ENCODE measurements at places on chromosomes 5 and 9.

- peak; percentile 15 for DNase-seq
These were observed 68.1 kb downstream of the UBE2R2 start for GRCh38 chr9:33884856-33885701.

GRCh38 chr9:16710888-16711287 lies 159.6 kb downstream of the BNC2 start:
- no peak for DNase-seq

- DNase-seq = no peak
These were observed 424.9 kb upstream of the IRX4 start for GRCh38 chr5:2307631-2308030.

GRCh38 chr5:4553130-4553529 lies 587.0 kb upstream of the ADAMTS16 start:
- DNase-seq = no peak

GRCh38 chr5:57559110-57559635 lies 76.6 kb upstream of the ACTBL2 start:
- no peak for DNase-seq

GRCh38 chr5:77431286-77431685 lies 60.8 kb downstream of the WDR41 start:
- no peak for DNase-seq

DNA sequence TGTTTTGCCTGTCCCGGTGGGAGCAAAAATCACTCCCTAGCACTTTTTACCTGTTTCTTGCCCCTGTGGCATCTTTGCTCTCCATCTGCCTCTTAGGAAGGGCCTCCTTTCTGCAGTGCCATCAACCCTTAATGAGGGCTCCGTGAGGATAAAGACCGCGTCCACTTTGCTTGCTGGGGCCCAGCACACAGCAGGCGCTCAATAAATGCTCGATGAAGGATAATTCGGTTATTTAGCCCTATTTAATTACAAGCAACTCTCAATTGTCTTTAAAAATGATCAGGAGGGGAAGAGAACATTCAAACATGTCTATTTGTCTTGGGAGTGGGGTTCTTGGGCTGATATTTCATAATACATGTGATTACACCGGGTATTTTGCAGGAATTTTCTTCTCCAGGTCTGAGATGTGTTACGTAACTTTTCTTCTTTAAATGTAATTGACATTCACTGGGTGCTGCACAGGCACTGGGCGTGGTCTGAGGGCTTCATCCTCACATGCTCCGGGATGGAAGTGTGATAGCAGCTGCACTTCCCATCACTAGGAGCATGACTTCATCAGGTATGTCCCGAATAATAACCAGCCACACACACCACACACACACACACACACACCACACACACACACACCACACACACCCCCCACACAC lies 19.8 kb upstream of the NTNG2 start:
- no peak for DNase-seq

DNA sequence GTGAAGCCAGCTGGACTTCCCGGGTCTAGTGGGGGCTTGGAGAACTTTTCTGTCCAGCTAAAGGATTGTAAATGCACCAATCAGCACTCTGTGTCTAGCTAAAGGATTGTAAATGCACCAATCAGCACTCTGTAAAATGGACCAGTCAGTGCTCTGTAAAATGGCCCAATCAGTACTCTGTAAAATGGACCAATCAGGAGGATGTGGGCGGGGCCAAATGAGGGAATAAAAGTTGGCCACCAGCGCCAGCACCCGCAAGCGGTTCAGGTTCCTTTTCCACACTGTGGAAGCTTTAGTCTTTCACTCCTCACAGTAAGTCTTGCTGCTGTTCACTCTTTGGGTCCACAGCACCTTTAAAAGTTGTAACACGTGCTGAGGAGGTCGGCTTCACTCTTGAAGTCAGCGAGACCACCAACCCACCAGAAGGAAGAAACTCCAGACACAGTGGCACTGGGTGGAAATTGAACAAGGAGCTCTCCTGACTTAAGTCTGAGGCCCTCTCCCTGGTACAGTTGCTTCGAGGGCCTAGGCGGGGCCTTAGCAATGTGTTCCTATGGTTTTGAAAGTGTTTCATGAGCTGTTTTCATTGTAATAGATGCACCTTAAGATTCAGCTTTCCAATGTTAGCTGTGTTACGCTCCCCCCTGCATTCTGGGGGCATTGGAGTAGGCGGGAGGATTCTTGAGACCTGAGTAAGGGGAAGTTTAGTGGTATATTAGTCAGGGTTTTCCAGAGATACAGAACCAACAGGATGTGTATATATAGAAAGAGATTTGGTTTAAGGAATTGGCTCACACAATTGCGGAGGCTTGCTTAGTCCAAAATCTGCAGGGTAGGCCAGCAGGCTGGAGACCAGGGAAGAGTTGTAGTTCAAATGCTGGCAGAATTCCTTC lies 21.5 kb upstream of the MYO10 start:
- no peak for DNase-seq

DNA sequence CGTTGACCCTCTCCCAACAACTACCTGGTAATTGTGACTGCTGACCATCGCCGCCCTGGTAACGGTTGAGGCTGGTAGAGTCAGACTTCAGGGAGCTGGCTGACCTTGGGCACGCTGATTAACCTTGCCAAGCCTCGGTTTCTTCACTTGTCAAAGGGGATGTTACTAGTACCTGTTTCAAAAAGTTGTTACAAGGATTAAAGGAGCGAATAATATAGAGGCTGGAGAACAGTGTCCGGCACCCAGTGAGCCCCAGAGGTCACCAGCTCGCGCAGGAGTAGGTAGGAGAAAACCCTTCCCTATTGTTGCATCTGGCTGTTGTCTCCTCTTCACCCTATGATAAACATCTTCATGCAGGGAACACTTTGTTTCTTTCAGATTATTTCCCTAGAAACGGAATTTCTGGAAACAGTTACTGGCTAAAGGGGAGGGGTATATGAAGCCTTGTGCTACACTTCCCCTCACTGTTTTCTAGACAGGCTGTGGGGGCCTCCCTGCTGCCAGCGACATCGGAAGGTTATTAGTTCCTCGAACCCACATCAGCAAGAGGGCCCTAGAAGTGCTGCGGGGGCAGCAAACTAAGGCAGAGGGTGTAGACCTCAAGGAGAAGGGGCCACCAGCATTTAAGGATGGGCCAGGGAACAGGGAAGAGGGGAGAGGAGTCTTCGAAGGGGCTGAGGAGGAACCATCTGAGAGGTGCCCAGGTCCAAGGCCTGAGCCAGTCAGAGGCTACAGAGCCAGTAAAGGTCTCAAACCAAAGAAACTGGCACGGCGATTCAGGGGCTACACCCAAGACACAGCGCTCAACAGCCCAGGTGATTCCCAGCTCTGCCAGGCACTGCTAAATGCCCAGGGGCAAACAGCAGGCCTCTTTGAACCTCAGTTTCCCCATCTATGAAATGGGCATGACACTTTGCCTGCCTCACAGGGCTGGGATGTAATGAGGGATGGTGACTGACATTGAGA lies 37.6 kb downstream of the HRH2 start:
- no peak for DNase-seq

- DNase-seq = peak; percentile 49
These were observed 34.6 kb downstream of the OXCT1 start for GRCh38 chr5:41835645-41836044.

GRCh38 chr9:131278702-131279111 lies 2.4 kb upstream of the FAM78A start:
- DNase-seq = no peak

GRCh38 chr5:94793816-94794198 lies 175.3 kb downstream of the SLF1 start:
- DNase-seq = no peak

DNA sequence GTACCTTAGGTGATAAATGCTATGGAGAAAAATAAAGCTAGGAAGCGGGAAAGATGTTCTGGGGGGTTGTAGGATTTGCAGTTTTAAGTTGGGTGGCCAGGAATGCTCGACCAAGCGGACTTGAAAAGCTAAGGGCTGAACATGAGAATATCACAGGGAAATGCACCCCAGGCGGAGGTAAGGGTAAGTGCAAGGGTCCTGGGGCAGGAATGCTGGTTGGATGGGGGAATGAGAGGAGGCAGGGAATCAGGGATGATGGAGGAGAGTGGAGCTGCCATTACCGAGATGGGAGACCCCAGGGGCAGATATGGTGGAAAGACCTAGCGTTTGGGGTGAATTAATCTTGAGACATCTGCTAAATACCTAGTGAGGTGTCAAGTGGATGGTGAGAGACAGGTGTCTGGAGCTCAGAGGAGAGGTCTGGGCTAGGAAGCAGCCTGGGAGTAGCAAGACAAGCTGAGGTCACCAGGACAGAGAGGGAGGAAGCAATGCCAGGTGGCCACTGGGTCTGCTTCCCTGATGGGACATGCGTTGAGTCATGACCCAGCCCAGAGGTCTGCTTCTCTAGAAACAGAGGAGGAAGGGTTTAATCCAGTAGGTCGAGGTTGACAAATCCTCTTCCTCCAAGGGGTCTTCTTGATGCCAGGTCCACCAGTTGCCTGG lies 77.7 kb upstream of the ASS1 start:
- no peak for DNase-seq

DNA sequence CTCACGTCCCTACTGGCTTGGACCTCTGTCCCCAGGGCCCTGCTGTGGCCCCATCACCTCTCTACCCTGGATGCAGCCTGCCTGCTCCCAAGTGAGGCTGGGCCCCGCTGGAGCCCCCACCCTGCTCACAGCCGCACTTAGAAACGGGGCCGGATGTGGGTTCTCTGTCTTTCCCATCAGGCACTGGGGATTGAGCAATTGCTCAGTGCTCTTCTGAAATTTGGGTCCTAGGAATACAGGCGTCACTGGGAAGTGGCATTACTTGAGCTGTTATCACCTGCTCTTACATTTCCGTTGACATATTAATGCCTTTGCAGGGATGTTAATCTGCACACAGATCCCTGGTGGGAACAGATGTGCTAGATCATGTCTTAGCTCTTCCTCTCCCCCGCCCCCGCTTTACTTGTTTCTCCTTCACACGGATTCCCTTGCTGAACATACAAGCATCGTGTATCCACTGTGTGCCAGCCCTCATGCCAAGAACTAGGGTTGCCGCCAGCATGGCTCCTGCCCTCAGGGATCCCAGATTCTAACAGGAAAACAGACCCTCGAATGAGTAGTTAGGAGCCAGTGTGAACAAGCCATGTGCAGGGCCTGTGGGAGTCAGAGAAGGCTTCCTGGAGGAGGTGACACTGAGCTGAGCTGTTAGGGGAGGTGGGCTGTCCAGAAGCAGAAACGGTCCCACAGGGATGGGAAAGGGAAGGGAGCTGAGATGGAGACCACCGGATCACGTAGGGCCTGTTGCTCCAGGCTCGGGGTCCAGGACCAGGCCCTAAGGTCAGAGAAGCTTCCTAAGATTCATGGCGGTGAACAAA lies 65.1 kb downstream of the NEK6 start:
- DNase-seq = no peak

GRCh38 chr5:142941245-142941644 lies 171.1 kb downstream of the ARHGAP26 start:
- no peak for DNase-seq

DNA sequence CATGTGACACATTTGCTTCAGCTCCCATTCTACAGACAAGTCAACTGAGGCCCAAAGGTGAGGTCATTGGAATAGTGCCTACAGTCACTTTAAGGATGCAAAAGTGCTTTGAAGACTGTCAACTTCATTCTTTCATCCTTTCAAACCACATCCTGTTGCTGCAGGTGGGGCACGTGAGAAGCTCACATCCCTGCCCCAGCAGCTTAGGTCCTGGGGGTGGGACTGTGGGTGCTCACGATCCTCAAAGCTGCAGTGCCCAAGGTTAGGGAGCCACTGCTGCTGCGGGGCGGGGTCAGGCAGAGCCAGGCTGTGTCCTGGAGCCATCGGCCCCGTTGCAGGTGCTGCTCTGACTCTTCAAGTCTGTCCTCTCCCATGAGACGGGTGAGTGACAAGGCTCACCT lies 57.9 kb upstream of the IER5L start:
- DNase-seq = no peak

- DNase-seq = no peak
These were observed 30.0 kb upstream of the SUSD3 start for GRCh38 chr9:93028448-93029006.

- DNase-seq = no peak
These were observed 53.8 kb upstream of the KCNMB1 start for GRCh38 chr5:170442921-170443320.

DNA sequence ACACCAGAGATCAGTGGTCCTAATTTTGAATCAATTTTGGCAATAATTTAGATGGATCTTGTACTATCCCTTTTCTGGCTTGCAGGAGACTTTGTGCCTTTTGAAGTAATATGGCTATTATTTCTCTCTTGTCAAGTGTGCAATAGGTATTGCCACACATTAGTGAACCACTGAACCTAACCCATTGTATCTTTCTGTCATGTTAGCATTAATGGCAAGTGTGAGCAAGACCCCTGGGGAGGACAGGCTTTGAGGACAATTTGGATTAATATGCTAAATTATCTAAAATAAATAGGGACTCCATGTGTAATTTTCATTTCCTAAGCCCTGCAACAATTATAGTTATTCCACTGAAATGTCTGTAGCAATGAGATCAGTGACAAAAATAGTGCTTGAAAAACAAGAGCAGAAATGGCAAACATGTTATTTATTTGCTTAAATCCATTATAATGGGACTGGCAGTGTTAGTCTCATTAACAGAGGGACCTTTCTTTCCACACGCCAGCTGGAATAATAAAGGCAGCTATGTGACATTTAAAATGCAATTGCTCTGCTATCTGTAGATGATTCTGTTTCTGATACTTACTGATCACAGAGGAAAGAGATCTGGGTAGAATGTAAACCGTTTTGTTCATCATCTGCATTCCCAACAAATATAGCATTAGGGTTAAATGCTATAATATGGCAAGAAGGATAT lies 753.3 kb upstream of the ZNF608 start:
- DNase-seq = no peak

DNA sequence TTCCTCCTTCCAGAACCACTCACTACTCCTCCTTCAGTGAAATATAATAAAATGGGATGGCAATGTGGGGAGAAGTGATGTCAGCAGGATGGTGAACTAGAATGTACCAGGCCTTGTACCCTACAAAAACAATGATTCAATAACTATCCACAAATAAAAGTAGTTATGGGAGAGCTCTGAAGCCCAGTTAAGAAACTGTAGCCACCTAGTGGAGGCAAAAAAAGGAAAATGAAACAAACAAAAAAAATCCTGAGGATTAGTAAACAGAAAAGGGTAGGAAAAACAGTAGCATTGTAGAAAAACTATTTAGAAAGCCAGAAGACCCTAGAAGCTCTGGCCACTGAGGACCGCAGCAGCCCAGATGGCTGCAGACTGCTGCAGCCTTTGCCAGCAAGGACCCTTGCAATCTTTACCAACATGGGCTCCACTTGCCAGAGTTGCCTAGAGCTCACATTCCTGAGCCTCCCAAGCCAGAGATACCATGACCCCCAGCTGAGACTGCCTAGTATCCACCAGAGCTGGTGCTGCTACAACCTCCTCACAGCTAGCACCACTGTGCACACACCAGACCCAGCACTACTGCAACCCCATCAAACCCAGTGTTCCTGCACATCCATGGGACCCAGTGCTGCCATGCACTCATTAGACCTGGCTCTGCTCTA lies 259.7 kb upstream of the MSX2 start:
- no peak for DNase-seq

DNA sequence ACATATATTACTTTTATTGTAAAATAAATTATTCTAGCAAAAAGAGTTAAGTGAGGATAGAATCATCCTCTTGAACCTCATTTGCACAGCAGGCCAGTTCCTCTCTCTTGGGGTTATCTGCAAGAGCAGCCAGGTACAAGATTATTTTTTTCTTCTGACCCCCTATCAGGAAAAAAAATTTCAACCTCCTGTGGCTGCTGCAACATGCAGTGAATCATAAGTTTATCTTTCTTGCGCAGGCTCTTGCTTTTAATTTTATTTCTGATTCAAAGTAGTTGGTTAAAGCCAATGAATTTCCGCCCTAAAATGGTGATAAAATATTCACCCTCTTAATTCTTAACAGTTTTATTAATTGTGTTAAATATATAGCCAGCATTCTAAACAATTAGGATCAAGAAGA lies 69.7 kb upstream of the PPP3R2 start:
- no peak for DNase-seq
